Calu3 (cell line): ENCODE measurements at places on chromosomes 12 and 14. TPM values are rescaled to one million over a fixed set of nuclear protein-coding genes. Genes with fewer than 3 reads are reported as not detected.

LBHD2 gene
- not detected in 2 replicates for total RNA-seq

WDHD1 gene
- total RNA-seq, result 25.0 and 27.7 TPM in 2 replicates

KRT78 gene
- 0.59 and 0.69 TPM in 2 replicates for total RNA-seq

ENDOU gene
- total RNA-seq, result 0.42 TPM in 1 of 2 replicates, not detected in the other

CD4 gene
- not detected in 2 replicates for total RNA-seq
